ENCODE measurements at places on chromosomes 5 and 9. TPM values are rescaled to one million over a fixed set of nuclear protein-coding genes. Genes with fewer than 3 reads are reported as not detected.

Gene SV2C
- total RNA-seq = 0.02 TPM

Gene PRDM12
- total RNA-seq = 0.35 TPM

Gene PLK2
- total RNA-seq = 49.2 TPM

Gene NKD2
- 12.5 TPM for total RNA-seq

Gene WDR38
- not detected for total RNA-seq

Gene NPR2
- total RNA-seq = 7.5 TPM

Gene ALDH1A1
- 5,109 TPM for total RNA-seq

Gene MVB12B
- 7.3 TPM for total RNA-seq

Gene SPEF2
- total RNA-seq = 2.1 TPM

Gene CDKN2B-AS1
- not detected for total RNA-seq

Gene NUTM2F
- not detected for total RNA-seq

Gene NFIB
- 11.1 TPM for total RNA-seq

Gene KCNV2
- total RNA-seq = not detected

Gene MYMK
- not detected for total RNA-seq

Gene PDE4D
- total RNA-seq = 46.0 TPM

Gene TEX48
- total RNA-seq = not detected

Gene OTP
- total RNA-seq = 0.12 TPM

Gene PPP1R26
- total RNA-seq = 20.0 TPM

Gene GFI1B
- total RNA-seq = not detected

Gene NR5A1
- total RNA-seq = not detected

Gene PCDHGC4
- not detected for total RNA-seq

Gene LCNL1
- total RNA-seq = 0.18 TPM

Gene SCGB3A1
- not detected for total RNA-seq

Gene SLC26A2
- 58.9 TPM for total RNA-seq

Gene ACOT12
- not detected for total RNA-seq

Gene ITGA2
- total RNA-seq = 16.6 TPM

Gene PKN3
- 20.6 TPM for total RNA-seq

Gene CCDC171
- total RNA-seq = 0.55 TPM

Gene PSD2
- total RNA-seq = 0.09 TPM
